Hindlimb muscle (tissue), 1 donor: ENCODE measurements at places on chromosomes 1 and 21.

GRCh38 chr21:46050668-46051378, 47.1 kb upstream of the COL6A2 start:
- no peak for DNase-seq

DNA sequence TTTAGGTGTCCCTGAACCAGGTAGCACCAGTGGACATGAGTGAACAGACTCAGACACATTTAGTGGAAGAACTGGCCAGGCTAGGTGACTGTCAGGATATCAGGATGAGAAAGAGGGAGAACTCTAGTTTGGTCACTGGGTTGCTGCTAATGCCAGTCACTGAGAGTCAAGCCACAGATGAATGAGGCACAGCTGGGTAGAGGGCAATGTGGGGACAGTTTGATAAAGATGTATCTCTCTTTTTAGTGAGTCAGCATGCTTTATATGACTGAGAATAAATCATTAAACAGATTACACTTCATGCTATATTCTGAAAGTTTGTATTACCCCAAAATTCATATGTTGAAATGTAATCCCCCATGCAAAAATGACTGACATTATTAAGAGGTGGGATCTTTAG, 87.1 kb downstream of the SELENOF start:
- no peak for DNase-seq

DNA sequence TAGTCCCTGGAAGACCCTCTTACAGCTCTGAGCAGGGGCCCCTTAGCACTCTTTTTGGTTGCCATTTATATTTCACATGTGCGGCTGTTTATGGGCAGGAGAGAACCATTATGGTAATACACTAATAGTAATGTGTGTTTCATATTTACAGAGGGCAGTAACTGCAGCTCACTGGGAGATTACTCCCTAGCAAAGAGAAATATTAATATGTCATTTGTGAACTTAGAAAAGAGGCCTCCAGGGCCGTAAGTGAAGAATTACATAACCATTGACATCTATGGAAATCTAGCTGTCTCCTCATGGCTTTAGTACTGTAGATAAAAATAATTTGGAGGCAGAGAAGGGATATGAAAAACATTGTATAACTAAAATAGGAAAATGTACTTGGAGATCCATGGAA, 23.4 kb upstream of the RGS16 start:
- no peak for DNase-seq

- DNase-seq = no peak
Measured at GRCh38 chr1:55547405-55547804, 332.2 kb upstream of the USP24 start.

DNA sequence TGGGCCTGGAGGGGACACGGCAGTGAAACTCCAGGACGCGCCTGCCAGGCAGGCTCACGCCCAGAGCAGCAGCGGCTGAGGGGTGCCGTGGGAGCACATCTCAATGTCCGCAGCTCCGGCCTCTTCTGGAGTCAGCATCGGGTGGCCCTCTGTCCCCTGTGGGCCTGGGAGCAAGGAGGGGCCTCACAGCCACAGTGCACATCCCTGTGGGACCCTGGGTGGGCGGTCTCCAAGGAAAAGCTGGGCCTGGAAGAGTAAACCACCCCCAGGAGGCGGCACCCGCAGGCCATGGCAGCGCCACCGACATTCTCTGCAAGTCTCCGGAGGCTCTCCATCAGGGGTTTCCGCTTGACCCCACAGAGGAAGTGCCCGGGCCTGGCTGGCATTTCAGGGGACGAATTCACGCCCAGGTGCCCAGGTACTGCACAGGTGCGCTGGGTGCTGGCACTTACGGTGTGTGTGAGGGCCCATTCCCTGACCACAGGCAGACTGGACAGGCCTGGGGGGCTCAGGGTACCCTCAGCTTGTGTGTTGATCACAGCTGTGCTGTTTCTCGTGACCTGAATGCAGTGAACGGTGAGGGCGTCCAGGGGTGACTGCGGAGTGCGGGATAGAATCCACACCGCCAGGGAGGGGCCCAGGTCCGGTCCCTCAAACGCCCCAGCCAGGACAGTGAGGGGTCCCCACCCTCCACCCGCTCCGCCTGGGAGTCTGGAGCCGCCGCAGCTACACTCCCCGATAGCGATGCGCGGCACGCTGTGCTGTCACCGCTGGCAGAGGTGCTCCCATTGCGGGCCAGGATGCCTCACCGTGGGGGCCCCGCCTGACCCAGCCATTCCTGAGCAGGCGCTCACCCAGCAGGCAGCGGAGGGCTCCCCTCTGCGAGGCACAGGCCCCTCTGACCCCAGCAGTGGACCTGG, 16.6 kb upstream of the RNF223 start:
- DNase-seq = no peak

DNA sequence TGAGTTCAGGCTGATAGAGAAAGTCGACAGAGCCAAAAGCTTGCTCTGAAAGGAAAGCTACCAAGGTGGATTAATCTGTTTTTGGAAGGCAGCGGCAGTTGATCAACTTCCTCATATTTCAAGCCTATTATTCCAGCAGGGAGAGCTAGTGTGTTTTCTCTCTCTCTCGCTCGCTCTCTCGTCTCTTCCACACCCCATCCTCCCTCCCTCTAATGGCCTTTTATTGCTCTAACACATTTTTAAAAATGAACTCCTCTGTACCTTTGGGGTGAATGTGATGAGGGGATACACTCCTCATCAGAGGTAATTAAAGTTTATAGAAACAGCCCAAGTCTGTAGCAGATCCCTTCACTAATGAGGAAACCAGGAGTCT, 126.4 kb downstream of the CLIC6 start:
- peak; percentile 27 for DNase-seq

DNA sequence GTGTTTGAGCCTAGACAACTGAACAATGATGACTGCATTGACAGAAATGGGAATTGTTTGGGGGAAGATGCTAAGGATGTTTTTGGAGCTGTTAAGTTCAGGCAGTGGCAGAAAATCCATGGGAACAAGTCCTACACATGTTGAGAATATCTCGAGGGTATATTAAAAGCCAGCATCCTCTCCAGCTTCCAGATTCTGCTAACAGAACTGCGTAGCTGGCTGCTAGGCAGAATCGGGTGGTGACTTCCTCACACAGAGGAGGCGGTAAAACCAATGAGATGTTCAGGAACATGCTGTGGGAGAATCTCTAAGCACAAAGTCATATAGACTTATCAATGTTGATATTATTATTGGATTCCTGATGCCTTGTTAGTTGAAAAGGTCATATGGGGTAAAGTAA, 14.8 kb downstream of the FAM163A start:
- DNase-seq = peak; percentile 54

DNA sequence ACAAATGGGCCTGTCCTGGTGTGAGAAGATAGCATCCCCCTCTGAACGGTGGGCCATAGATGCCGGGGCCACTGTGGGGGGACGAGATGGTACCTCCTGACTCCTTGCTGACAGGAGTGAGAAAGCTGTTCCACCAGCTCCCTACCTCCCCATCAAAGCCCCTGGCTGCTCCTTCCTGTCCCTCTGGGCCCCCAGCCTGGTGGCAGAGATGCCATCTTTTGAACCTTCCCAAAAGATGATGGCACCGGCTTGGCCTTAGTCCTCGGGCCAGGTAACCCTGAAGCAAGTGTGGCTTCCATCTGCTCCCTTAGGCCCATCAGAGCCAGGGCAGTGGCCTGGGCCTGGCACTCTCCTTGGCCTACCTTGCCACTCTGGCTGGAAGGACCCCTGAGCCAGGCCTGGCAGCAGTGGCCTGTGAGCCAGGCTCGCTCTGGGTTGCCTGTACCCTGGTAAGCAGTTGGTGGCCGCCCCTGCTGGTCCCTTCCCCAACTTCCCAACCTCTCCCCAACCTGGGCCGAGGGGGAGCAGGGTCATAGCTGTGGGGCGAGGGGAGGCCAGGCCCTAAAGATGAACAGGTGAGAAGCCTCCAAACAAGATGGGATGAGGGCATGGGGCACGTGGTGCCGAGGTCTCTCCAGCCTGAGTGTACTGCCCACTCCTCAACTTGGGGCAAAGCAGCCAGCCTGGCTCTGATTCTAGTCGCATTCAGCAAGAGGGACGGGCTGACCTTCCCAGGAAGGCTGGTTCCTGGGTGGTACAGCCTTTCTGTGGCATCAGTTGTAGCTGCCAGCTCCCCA, 34.7 kb downstream of the ZBTB17 start:
- DNase-seq = no peak

GRCh38 chr1:4002061-4002521, 102.0 kb upstream of the C1orf174 start:
- DNase-seq = no peak

GRCh38 chr1:212727386-212728181, 27.9 kb upstream of the BATF3 start:
- no peak for DNase-seq

- DNase-seq = no peak
Measured at GRCh38 chr1:22949822-22950331, 22.8 kb downstream of the LACTBL1 start.

DNA sequence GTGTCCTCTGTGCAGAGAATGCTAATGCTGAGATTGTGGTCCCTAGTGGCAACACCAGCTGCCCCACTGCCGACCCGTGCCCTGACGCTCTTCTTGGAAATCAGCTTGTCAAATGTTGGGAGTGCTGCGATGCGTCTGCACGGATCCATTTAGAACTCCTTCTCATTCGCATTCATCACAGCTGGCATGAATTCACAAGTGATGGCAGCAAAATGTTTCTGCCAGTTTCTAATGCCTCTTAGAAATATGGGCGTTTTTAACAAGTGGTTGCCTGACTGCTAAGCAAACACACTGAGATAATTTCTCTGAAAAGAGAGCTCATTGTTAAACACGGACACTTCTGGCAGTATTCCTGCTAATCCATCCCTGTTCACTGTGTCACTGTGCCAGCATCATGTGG, 131.9 kb upstream of the KCNJ6 start:
- DNase-seq = no peak

- DNase-seq = peak; percentile 14
Measured at GRCh38 chr1:224673141-224673540, 57.0 kb downstream of the CNIH3 start.

GRCh38 chr1:29519788-29520110, 283.4 kb downstream of the PTPRU start:
- DNase-seq = no peak

GRCh38 chr1:205663286-205663936, 16.9 kb downstream of the SLC45A3 start:
- no peak for DNase-seq

- DNase-seq = no peak
Measured at GRCh38 chr1:7562729-7563605, 208.1 kb upstream of the VAMP3 start.

DNA sequence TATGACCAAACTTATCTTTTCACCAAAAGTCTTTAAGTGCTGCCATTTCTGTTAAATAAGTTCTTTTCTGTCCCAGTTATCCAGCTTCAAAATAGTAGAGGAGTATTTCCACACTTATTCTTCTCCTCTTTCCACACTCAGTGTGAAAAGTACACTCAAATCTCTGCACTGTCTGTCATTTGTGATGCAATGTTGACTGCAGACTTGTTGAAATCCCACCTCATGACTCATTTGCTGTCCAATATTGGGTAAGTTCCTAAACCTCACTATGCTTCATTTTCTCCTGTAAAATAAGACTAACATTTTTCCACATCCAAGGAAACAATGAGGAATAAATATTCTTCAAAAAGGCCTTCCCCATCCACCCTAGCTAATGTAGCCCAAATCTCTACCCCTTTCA, 17.5 kb downstream of the LRRIQ3 start:
- no peak for DNase-seq

GRCh38 chr1:199725002-199725565, 302.4 kb upstream of the NR5A2 start:
- no peak for DNase-seq

DNA sequence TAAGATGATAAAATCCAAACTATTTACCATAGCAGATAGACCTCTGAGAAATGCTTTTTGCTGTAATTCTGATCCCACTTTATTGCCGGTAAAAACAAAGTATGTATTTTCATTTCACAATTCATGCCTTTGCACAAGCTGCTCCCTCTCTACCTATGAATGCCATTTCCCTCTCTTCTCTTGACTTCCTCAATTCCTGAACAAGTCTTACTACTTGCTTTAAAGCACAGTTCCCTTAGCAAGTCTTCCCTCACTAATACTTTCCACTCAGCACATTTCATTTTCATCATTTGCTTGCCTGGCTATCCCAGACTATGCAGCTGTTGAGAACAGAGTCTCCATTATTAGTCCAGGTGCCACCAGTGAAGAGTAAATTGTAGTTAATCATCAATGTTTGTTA, 13.8 kb downstream of the GPATCH2 start:
- no peak for DNase-seq

- DNase-seq = no peak
Measured at GRCh38 chr1:235045034-235045690, 83.5 kb downstream of the TOMM20 start.

GRCh38 chr1:240407407-240407806, 204.5 kb downstream of the GREM2 start:
- DNase-seq = no peak

DNA sequence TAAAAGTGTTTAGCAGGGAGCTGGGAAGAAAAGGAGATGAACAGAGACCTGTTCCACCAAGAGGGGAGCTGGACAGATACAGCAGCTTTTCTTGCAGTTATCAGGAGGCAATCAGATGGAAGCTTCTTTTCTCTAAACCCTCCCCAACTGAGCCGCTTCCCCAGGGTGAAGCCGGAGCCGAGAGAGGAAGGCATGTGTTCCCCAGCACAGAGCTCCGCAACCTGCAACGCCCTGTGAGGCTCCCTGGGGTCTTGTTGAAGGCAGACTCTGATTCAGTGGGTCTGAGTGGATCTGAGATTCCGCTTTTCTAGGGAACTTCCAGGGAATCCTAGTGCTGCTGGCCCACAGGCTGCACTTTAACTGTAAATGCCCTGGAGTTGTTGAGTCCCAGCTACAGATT, 139.1 kb upstream of the COA6 start:
- DNase-seq = no peak

- no peak for DNase-seq
Measured at GRCh38 chr1:65424573-65424889, 4.1 kb downstream of the LEPR start.
